ENCODE measurements at places on chromosomes 11 and 22.

DNA sequence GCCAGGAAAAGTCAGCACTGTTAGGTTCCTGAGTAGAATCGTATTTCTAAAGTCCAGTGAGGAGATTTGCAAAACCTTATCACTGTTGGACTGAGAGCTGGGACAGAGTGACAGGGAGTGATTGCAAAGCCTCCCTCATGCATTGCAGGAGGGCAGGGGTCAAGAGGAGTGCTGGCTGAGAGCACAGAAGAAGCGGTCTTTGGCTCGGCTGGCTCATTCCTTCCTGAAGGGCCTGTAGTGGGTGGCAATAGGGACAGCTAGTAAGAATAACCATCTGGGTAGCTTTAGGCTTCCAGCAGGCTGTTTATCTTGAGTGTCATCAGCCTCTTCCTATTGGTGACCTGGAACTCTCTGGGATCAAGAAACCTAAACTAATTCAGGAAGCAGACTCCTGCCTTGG is 53.4 kb downstream of the CD44 start:
- DNase-seq = peak; percentile 42

DNA sequence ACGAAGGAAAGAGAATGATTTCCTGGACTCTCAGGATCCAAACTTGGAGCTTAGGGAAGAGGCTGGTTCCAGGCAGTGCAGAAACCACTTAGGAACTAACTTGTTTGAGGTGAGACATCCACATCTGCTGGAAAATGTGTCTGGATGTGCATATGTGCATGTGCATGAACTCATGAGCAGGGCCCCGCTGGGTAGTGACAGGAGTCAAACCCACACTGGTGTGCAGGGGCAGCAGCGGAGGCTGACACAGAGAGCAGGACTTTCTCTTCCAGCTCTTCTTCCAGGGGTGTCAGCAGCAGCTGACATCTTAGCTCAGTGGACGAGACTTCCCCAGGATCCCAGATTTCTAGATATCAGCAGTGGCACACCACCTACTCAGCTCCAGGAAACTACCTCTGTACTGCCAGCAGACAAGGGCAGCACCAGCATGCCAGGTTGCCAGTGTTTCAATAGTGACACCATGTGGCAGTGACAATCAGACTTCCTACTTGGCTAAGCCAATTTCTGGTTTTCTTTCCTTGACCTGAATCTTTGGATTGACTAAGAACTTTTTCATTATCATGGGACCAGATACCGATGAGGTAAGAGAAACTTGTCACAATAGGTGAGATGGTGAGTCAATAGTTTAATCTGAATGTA is 227.5 kb upstream of the ZC3H12C start:
- no peak for DNase-seq

DNA sequence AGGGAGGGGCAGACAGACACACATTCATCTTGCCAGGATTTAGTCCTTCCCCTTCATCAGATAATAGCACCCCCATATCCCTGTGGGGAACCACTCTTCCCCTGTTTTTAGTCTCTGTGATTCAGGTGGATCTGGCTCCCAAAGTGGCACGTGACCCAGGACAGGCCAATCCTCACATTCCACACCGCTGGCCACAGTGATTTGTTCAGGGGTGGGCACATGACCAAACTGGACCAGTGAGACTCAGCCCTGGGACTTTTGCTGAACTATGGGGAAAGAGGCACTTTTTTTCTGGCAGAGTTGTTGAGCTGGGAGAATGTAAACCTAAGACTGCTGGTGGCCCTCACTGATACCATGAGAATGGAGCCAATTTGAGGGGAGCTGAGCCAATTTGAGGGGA is 19.1 kb upstream of the KCNJ11 start:
- no peak for DNase-seq

DNA sequence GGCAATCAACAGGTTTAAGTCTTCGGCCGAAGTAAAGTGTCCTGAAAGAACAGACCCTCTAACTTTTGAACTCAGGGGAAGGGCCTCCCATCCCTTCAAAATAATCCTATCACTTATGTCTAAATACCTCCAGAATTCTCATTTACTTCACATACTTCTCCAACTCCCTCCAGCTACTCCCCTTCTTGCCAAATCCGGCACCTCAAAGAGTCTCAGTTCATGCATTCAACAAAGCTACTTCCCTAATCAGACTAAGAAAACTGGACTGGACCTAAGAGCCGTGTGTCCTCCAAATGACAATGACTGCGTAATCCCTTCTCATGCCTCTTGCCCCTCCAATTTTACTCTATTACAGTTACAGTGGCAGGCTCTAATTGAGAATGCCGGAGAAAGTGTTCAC is 1.3 kb downstream of the DDB1 start:
- DNase-seq = no peak

- DNase-seq = no peak
These were observed 380 bp downstream of the C11orf96 start for GRCh38 chr11:43942662-43943371.

DNA sequence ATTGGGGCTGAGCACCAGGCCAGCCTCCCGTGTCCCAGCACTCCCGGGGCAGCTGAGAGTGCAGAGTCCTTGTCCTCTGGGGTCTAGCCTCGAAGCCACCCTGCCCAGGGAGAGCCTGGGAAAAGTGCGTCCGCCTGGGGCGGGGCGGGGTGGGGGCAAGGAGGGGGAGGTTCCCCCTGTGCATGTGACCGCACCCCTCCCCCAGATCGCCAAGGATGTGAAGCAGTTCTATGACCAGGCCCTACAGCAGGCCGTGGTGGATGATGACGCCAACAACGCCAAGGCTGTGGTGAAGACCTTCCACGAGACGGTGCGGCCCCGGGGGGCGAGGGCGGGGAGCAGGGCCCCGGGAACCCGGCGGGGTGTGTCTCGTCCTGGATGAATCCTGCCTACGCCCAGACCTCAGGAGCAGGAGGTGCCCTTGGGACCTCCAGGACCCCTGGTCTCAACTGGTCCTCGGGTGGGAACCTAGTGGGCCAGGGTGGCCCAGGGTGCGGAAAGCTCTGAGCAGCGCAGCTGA is 5.3 kb upstream of the TSSC4 start:
- DNase-seq = no peak

DNA sequence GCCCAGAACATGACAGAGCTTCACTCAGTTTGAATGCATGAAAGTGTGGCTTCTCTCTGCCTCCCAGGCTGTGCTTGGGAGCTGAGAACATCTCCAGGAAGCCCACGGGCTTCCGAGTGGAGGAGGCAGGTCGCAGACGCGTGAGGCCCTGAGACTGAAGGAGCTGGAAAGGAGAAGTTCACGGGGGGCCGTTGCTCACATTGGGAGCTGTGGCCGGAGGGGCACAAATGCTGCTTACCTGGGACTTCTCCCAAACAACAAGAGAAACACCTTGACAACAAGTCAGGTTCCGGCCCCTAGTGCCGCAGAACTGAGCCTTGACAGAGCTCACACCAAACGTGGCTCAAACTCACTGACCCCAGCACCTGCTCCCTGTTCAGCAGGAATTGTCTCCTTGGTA is 207.0 kb downstream of the BRD1 start:
- DNase-seq = no peak

DNA sequence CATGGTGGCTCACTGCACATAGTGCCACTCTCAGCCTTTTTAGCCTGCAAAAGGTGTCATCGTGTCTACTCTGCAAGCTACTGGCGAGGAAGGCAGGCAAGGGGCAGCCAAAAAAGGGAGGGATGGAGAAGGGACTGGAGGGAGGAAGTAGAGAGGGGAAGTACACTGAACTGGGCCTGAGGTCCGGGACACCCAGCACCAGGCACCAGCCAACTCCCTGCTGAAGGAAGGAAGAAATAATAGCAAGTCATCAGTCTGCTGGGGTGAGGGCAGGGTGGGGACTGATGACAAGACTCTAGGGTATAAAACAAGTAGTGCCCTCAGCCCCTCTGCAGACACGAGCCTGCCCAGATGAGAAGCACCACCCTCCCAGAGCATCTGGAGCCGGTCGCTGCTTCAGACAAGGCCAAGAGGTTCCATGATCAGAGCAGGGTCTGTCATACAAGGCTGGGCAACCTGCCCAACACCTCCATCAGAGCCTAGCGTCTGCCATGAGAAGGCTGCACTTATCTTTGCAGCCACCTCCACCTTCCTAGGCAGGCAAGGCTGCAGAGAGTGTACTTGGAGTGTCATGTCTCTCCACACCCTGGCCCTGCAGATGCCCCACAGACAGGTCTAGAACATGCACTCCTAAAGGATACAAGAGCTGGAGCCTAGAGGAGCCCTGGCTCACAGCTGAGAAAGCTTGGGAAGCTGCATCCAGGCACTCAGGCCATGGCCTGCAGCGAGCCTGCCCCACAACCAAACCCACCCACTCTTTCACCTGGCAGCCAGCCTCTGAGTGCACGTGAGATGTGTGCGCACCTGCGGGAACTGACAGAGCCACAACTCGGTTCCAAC is 9.0 kb upstream of the COMT start:
- no peak for DNase-seq

- DNase-seq = no peak
These were observed 697 bp downstream of the LGALS1 start for GRCh38 chr22:37675930-37676735.

- no peak for DNase-seq
These were observed 7.5 kb downstream of the TCF20 start for GRCh38 chr22:42262964-42263363.

GRCh38 chr11:11491014-11491413 is 130.8 kb downstream of the GALNT18 start:
- no peak for DNase-seq

- peak; percentile 19 for DNase-seq
These were observed 34.0 kb upstream of the TRPC6 start for GRCh38 chr11:101617735-101618332.

DNA sequence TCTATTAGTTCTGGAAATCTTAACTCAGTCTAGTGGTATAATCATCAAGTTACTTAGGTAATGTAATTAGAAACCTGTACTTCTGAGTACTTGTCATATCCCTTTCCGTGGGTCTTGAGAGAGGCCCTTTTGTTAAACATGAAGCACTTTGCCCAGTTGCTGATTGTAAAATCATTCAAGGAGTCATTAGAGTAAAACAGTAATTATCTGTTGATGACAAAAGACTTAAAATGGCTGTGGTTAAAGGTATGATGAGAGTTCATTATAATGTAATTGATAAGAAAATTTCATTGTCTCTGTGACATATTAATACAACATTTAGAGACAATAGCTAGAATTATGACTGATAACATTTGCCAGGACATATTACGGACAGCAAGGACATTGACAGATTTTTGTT is 34.3 kb downstream of the PRR5L start:
- DNase-seq = no peak

DNA sequence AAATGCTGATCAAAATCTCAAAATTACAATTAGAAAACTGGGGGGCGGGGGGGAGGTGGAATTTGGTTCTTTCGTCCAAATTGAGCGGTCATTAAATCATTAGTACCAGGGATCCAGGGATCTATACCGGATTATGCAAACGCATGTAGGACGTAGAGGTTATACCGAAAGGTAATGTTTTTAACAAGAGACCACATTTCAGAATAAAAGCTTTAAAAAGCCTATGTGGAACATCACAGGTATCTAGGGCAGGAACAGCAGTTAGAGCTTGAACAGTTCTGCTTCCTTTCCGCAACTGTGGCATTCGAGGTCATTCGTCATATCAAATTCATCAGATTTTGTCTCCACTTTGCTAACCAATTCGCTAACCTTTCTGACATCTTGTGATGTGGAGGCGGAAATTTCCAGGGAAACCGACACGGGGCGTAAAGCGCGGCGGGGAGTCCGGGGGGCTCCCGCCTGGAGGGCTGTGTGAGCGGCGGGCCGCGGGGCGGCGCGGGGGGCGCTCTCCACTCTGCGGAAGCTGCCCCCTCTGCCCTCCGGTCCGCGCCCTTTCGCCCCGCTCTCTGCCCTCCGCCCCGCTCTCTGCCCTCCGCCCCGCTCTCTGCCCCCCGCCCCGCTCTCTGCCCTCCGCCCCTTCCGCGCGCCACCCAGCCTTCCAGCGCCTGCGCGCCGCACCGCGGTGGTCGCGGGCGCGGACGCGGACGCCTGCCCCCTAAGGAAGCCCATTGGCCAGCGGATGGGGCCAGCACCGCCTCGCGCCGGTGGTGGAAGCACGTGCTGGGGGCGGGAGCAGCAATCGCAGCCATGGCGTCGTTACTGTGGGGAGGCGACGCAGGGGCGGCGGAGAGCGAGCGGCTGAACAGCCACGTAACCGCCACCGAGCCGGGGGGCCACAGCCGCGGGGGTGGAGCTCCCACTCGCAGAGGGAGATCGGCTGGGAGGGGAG is at the start of gene DDX25:
Gene DDX25, plus strand, starts transcription at position 798 of the 949 bp plus-strand sequence. Its CDS starts 10 bp downstream, at position 808.
- peak; percentile 41 for DNase-seq

GRCh38 chr11:60477035-60477445 is 15.5 kb upstream of the MS4A12 start:
- no peak for DNase-seq

- DNase-seq = no peak
These were observed 11.5 kb downstream of the CSNK1E start for GRCh38 chr22:38305471-38306448.

DNA sequence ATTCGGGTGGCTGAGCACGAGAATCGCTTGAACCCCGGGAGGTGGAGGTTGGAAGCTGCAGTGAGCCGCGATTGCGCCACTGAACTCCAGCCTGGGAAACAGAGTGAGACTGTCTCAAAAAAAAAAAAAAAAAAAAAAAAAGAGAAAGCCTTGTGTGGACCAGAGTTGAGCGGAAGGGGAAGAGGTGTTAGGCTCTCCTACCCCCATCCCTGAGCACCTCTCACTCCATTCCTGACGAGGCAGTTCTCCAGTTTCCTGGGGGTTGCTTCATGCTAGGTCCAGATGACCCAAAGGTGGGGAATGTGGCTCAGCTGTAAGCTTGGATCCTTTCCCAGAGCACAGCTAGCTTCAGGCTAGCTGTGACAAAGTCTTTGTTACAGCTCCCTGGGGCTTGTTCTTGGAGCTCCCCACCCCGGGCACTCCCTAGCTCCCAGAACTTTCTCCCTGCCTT is 8.8 kb upstream of the DNAL4 start:
- DNase-seq = no peak

DNA sequence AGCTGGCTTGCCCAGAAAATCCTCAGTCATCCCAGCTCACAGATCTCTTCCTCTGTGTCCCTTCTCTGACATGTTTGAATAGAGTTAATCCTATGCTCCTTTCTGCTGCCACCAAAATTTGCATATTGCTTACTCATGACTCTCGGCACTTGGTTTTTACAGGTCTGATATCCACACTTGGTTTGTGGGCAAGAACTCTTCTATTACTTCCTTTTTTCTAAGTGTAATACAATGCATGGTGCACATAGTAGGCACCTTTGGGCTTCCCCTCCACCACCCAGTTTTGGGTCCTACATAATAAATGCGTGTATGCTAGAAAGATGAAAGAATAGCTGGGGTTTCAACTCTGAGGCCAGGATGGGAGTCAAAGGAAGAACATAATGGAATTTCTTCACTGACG is 69.7 kb upstream of the GRK3 start:
- no peak for DNase-seq
